CD4-positive, alpha-beta T cell treated with Interleukin-15 for 1 hour (primary cell): ENCODE measurements at places on chromosomes 11 and 22.
A peak's percentile ranks its signal among the peaks of the same experiment; 100 is the strongest.

DNA sequence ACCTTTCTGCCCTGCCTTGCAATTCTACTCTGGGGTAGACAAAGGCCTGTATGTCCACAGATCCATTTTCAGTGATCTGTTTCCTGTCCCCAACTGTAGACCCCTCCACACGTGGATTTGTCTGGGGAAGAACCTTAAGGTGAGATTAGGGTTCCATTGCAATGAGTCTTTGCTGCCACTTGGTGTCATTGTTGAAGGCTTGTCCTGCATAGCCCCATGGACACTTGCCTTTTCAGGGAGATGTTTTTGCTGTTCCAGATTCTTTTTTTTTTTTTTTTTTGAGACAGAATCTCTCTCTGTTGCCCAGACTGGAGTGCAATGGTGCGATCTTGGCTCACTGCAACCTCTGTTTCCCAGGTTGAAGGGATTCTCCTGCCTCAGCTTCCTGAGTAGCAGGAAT is 21.8 kb downstream of the SERPING1 start:
- no peak for DNase-seq

DNA sequence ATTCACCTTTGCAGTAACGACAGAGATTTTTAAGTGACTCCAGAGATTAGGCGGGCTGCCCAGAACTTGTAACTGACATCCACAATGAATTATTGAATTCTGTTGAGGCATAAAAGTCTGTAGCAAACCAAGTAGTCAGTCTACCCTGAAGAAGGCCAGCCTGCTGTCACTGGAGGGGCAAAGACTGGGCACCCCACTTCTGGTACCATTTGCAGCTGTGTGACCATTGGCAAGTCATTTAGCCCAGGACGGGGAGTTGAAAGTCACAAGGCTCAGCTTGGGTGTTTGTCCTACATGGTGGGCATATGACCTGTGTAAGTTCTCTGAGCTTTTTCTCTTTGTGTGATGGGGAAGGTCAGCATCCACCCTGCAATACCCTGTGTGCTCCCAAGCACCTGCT is 119.4 kb downstream of the ARHGAP8 start:
- no peak for DNase-seq

- DNase-seq: no peak
Measured at GRCh38 chr11:36265793-36266628, 23.2 kb downstream of the COMMD9 start.

DNA sequence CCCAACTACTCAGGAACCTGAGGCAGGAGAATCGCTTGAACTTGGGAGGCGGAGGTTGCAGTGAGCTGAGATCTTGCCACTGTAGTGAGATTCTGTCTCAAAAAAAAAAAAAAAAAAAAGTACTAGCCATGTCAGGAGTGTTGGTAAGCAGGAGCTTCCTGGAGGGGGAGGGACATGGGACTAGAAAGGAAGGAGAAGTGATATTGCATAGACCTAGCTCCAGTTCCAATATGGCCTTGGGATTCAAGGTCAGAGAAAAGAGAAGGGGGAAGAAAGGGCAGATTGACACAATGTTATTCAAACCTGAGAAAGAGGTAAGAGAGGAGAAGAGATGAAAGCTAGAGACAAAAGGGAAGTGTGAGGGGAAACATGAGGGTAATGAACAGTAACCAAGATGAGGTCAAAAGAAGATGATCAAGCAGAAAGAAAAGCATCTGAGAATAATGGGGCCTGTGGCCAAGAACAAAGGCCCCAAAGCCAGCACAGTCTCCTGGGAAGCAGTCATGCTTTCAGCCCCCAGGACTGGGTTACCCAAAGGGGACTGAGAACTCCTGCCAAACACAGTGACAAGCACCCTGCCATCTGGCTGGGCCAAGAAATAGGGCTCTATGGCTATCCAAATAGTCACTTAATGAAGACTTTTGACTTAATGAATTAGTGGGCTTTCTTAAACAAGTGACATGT is 51.7 kb upstream of the FTH1 start:
- no peak for DNase-seq

DNA sequence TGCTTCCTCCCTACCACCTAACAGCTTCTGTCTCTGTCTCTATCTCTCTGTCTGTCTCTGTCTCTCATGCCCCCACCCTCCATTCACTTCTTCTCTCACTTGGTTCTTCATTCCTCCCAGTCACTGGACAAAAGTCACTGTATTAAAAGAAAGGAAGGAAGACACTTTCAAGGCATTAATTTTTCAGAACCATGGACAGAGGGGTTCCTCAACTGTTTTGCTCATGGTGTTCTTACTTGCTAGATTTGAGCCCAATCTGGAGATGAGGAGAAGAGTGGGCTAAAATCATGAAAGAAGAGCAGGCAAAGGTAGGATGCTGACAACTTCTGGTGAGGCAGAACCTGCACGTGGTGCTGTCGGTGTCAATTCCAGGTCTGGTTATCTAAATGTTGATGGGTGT is 116.7 kb upstream of the LARGE1 start:
- no peak for DNase-seq

DNA sequence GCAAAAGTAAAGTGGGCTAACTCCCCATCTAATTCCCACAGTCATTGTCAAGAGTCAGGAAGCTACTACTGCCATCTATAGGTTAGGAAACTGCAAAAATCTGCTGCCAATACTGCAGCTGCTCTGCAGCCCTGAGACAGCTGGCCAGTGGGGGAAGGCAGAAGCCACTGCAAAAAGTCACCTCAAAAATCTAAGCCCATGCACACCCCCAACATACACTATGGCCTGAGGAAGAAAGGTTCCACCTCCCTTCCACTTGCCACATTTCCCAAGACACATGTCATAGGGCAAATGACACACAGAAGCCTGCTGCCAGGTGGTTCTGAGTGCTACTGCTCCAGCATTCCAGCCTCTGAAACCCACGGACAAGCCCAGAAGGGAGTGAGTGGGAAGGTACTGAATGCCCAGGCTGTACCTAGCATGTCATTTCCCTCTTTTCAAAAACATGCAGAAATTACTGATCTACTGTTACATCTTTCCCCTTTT is 36.9 kb downstream of the DGCR2 start:
- no peak for DNase-seq

GRCh38 chr22:40218723-40219294 is 41.1 kb downstream of the TNRC6B start:
- DNase-seq: no peak

GRCh38 chr11:90318651-90319050 is 95.8 kb upstream of the CHORDC1 start:
- DNase-seq: no peak

DNA sequence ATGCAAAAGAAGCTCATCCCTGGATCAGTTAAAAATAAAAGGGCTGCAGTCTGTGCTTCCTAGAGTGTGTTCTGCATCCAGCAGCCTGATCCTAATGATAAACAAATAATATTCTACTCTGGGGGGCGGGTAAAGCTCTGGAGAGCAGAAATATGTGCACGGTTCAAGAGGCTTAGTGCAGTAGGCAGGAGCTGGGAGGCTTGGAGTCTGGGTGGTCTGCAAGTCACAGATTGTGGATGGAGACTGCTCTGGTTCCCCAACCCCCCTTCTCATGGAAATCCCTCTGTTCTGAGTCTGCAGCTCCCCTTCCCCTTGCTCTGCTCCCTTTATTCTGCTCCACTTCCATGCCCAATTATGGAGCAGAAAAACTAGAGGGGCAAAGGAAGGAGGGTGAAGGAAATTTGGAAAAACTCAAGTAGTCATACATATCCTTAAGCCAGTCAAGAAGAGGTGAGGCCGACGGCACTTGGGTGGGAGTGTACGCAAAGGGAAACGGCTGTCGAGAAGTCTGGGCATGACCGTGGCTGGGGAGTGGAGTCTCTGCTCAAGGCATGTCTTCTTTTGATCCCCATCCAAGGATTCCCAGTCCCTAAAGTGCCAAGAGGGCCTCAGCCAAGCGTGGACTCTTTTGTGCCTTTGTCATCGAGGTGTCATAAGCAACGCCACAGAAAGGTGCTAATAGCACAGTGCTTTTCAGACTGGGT is 16.3 kb upstream of the CLMP start:
- DNase-seq: no peak

DNA sequence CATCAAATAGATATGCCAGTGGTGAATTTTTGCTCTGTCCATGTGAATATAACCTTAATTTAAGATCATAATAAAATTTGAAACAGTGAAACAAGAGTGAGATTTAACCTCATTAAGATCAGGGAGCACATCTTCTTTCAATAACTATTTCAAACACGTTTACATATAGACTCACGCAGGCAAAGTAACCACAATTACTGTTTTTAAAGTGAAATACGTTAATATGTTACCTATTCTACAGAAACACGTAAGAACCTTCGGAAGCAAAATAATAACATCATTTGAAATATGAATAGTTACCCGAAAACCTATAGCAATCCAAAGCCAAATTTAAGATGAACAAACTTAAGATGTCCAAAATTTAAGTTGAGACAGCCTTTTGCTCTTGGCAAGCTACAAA is 136.2 kb upstream of the ZC3H12C start:
- DNase-seq: no peak

DNA sequence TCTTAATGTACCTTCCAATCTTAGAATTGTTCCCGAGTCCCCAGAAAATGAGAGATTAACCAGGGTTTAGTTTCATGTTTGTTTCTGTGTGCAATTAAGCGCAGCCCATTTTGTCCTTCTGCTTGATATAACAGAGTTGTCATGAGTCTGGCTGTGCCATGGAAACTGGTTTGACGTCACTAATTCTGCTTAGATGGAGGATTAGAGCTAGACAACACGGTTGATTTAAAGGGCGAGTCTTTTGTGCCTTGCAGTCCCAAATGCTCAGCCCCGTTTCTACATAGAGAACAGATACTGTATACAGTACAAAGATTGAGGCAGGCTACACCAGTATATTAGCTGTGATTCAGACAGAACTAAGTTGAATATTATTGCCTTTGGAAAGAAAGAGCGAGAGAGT is 45.5 kb upstream of the ALKBH3 start:
- no peak for DNase-seq

GRCh38 chr11:107969219-107969618 is 39.5 kb upstream of the CUL5 start:
- no peak for DNase-seq

DNA sequence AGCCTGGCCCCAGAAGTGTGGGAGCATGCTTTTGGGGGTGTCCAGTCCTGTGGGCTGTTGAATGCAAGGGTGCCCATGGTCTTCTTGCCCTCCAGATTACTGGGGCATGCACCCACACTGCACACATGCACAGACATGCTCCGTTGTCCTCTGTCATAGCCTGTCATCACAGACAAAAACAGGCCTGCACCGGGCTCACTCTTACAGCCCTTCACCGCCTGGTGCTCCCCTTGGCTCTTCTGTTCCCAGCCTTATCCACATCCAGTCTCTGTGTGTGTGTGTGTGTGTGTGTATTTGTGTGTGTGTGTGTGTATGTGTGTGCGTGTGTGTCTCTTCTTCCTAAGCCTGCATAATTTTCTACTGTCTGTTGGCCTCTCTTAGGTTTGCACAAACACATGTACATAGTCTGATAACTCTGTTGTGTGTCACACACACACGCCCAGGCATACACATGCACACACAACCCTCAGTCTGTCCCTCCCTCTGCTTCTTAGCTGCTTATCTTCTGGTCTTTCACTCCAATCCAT is 23.4 kb upstream of the NECTIN1 start:
- no peak for DNase-seq

- no peak for DNase-seq
Measured at GRCh38 chr11:60926500-60926899, 2.2 kb downstream of the TMEM132A start.

GRCh38 chr22:37472418-37473006 is 13.7 kb downstream of the MFNG start:
- DNase-seq: peak; percentile 38

DNA sequence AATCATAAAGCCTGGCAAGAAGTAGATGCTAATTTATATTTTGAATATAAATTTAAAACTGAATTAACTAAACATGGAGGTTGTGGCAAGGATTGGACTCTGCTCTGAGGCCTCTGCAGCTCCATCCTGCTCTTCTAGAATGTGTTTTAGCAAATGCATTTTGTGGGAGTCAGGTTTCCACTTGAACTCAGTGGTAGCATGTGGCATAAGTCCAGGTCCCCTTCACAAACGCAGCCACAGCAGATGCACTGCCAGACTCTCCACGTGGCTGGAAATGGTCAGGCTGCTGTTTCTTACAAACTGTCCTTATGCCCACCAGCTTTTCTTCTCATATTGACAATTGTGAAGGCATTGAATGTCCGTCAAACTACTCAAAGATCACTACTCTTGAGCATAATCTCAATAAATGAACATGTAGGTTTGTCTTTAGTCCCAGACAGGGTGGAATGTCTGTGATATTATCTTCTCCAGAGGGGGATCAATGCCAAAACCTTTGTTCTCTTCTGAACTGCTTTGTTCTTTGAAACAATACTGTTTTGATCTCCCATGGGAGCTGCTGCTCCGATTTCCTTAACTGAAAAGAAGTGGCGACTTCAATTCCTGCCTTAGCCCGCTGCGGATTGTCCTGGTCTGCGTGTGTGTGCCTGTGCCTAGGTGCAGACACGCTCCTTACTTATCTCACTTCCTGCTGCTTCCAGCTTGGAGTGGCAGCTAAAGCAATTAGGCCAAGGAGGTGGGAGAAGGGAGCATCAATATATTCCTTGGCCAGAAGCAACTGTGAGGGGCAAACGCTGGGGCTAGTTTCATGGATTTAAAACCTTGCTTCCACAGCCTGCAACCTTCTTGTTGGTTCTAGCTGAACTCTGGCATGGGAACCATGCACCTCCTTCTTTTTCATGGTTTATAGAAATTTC is 24.2 kb downstream of the EIF4G2 start:
- DNase-seq: no peak

DNA sequence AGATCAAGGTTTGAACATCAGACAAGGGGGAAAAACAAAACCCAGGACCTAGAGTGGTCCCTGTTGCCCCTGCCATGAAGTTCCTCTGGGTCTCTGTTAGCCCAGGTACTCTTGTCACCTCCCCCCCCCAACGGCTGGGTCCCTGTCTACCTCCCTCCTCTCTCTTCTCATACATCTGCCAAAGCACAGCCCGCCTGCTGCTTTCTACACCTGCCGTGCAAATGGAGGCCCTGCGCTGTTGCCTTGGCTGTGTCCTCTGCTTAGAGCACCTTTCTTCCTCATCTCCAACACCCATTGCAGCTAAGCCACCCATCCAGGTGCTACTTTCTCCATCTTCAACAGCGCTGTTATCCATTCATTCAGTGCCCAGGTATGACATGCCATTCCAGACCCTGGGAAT is 99.2 kb downstream of the TP53I11 start:
- no peak for DNase-seq

DNA sequence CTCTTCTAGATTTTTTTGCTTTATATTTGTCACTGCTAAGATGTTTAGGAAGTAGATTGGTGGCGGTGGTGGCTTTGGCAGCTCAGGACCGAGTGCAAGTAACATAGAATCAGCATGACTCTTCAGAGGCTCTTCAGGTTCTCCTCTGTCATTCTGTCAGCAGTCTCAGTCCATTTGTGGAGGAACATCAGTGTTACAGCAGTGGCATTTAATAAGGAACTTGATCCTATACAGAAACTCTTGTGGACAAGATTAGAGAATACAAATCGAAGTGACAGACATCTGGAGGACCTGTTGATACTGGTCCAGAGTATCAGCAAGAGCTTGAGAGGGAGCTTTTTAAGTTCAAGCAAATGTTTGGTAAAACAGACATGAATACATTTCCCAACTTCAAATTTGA is 82.2 kb upstream of the GNAZ start:
- no peak for DNase-seq
